ENCODE measurements at places on chromosomes 2 and 18.

DNA sequence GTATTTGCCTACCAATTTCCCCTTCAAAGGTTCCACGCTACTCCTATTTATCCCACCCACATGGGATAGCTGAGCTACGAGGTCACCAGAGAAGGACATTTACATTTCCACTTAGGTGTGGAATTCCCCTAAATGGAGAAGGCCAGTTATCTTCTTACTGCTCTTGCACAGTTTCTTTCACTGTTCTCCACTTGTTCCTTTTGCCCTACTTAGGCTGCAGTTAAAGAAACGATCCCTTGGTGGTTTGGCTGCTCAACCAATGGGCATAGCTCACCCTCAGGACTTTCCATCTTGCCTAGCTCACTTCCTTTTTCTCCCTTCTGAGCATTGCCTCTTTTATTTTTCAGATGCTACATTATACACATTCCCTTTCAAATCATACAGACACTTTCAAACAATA is 11.2 kb upstream of the NABP1 start:
- peak; percentile 3 for DNase-seq

- no peak for DNase-seq
Measured at GRCh38 chr18:45562567-45563479, 52.5 kb upstream of the SLC14A2 start.

- no peak for DNase-seq
Measured at GRCh38 chr2:64214281-64215115, 70.3 kb upstream of the PELI1 start.

DNA sequence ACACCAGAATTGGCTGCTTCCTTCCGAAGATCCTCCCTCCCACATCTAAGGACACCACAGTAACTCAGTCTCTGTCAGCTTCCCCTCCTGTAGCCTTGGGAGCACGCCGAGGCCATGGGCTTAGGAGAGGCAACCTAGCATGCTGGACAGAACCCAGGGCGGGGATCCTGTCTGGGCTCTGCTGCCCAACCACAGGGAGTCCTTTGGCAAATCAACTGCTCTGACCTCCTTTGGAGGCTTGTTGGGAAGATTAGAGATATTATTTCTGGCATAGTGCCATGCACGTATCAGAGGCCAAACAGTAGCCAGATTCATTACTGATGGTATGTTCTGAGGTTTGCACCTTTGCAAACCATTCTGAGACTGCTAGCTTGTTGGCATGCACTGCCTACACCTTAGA is 262.7 kb upstream of the EPAS1 start:
- no peak for DNase-seq

DNA sequence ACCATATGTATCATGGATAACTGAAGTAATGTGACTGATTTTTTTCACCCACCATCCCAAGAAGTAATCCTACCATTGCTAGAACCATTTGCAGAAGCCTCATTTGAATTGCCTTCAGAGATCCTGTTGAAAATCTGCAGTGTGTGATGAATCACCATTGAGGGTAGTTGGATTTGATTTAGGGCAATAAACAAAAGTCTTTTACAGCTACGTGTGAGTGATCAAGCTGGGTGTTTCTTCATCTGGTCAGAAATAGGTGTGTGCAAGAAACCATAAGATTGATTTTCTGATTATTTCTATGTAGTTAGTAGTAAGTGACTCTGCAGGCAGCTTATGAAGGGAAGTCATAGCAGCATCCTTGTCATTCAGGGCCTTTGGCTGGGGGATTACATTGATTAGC is 159.6 kb downstream of the MGAT5 start:
- DNase-seq: no peak

DNA sequence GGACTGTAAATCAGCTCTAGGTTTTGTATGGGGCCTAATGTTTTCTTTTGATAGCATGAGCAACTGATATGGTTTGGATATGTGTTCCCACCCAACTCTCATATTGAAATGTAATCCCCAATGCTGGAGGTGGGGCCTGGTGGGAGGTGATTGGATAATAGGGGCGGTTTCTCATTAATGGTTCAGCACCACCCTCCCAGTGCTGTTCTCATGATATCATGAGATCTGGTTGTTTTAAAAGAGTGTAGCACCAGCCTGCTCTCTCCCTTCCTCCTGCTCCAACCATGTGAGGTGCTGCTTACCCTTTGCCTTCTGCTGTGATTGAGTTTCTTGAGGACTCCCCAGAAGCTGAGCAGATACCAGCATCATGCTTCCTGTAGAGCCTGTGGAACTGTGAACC is 140.2 kb upstream of the SKOR2 start:
- DNase-seq: no peak

GRCh38 chr2:191369034-191369433 is 123.8 kb downstream of the MYO1B start:
- DNase-seq: no peak

GRCh38 chr18:44960580-44960979 is 279.9 kb downstream of the SETBP1 start:
- no peak for DNase-seq

DNA sequence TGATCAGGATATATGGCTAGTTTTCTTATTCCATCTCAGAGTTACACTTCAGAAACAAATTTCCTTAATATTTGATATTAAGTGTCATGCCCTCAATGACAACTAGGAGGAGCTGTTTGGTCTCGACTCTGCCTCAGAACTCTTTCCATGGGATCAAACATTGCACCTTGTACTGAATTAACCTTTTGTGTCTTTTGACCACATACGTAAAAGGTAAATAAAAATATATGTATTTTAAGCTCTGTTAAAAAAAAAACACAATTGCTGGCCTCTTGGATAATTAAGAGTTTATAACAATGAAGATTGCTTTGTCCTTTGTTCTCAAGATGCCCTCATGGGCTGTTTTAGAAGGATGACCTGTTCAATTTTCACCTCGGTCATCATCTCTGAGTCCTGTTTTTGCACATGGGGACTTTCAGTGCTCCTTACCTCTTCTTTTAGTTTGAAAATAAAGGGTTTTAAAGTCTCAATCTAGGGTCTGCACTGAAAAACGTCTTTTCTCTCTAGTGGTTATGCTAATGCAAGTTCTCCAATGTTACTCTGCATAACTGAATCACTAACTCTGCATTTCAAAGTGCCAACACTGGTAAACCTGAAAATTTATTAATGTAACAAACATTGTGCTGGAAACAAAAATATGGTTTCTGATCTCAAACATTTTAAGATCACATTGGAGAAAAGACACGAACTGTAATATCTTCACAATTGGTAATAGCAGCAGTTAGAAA is 18.8 kb upstream of the FN1 start:
- peak; percentile 62 for DNase-seq

GRCh38 chr2:128408349-128409305 is 90.0 kb upstream of the HS6ST1 start:
- DNase-seq: no peak

GRCh38 chr18:2150566-2150965 is 420.7 kb downstream of the METTL4 start:
- DNase-seq: no peak

DNA sequence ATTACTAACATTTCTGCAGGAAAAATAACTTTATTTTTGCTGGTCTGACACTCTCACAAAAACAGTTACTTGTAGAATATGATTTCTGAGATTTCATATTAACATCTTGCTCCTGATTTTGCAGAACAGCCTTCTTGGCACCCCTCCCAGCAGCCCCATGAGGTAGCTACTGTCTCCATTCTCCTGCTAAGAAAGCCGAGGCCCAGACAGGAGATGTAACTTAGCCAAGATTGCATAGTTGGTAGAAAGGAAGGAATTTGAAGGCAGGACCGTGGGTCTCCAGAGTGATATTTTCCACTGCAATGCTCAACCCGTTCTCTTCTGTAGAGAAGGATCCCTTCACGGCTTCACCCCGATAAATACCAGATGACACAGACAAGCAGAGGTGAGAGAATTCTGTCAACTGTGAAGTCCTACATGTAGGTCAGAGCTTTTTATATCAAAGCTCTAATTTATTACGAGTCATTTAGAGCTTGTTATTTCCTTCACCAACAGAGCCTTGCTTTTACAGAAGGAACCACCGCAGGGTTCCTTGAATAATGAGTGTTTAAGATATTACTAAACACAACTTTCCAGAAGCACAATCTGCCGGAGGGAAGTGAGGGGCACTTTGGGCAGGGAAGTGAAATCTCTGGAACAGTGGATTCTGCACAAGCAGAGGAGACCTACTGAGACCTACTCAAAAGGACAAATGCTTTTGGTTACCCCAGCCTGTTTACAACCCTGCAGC is 48.0 kb upstream of the MYCN start:
- DNase-seq: no peak

DNA sequence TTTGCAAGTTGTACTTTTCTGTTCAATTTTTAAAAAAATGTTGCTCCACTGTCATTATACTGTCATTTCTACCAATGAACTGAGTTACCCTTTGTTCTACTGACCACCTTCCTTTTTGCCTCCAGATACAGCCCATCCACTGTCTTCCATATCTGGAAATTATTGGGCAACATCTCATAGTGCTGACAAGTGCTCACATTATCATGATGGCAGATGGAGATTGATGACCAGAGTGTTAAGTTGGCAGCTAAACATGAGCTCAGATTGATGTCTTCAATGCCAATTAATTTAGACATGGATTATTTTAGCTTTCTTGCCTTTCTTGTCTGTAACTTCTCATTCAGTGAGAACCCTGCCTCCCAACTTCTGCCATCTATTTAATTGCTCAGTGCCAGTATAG is 76.6 kb downstream of the KIAA1328 start:
- no peak for DNase-seq

- DNase-seq: no peak
Measured at GRCh38 chr18:48629730-48630324, 91.0 kb downstream of the CTIF start.

GRCh38 chr2:231611273-231612108 is 18.8 kb downstream of the TEX44 start:
- peak; percentile 89 for DNase-seq

DNA sequence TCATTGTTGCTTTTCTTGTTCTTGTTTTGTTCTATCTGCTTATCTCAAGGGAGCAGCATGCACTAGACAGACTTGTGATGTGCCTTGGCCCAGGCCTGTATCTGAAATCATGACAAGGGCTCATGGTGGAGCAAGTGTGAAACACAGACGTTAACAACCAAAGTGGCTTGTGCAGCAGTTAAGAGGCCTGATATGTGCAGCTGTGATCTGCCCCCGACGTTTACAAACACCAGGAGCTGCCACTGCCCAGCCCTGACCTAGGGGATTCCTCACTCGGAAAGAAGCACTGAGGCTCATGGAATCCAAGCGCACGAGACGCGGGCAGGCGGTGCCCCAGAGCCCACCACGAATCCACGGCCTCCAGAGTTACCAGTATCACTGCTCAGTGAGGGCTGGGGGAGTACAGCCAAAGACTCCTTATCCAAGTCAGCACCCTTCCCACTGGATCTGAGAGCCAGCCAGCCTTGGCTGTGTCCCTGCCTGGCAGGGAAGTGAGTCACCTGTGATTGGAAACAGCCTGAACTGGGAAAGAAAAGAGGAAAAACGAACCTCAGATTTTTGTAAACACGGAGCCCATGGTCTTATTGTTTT is 62.3 kb upstream of the SNTG2 start:
- DNase-seq: no peak

GRCh38 chr18:49899657-49900330 is 86.5 kb upstream of the ACAA2 start:
- peak; percentile 37 for DNase-seq

GRCh38 chr2:157259386-157259785 is 1.9 kb downstream of the GALNT5 start:
- DNase-seq: no peak
